NCI-H526 (cell line): ENCODE measurements at places on chromosomes 16 and 17.

- no peak for DNase-seq
Observed at GRCh38 chr17:57779706-57780105, 34.6 kb upstream of the CCDC182 start.

GRCh38 chr16:24972608-24973220, 42.5 kb downstream of the ARHGAP17 start:
- no peak for DNase-seq

GRCh38 chr17:61593426-61593825, 2.4 kb upstream of the NACA2 start:
- DNase-seq, result no peak

DNA sequence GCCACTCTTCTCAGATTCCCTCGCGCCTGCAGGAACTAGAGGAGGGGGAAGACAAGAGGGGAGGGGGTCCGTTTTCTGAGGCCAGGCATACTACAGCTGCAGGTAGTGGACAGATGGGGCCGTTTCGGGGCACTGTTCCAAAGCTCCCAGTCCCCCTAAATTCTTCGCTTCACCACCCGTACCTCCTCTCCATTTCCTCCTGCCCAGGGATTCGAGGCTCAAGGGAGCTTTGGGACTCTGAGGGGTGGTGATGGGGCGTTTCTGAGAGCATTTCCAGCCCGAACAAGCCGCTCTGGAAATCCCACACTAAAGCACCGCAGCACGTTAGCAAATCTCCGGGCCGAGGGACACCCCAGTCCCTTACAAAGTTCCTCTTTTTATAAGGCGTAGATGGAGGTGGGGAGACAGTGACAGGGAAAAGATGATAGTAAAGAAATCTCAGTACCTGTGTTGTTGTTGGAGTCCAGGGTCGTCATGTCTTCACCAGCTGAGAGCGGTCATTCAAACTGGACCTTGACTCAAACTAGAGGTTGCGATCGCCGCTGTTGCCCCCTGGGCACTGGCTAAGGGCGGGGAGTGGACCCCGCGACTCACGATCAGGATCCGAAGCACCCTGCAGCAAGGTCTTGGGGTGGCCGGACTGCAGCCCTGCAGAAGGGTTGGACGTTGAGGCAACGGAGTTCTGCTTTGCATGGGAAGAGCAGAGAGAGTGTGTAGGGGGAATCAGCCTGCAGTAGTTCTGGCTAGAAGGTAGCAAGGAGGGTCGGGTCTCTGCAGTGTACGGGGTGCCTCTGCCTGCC, 570 bp downstream of the NR1D1 start:
- DNase-seq, result peak; percentile 64

DNA sequence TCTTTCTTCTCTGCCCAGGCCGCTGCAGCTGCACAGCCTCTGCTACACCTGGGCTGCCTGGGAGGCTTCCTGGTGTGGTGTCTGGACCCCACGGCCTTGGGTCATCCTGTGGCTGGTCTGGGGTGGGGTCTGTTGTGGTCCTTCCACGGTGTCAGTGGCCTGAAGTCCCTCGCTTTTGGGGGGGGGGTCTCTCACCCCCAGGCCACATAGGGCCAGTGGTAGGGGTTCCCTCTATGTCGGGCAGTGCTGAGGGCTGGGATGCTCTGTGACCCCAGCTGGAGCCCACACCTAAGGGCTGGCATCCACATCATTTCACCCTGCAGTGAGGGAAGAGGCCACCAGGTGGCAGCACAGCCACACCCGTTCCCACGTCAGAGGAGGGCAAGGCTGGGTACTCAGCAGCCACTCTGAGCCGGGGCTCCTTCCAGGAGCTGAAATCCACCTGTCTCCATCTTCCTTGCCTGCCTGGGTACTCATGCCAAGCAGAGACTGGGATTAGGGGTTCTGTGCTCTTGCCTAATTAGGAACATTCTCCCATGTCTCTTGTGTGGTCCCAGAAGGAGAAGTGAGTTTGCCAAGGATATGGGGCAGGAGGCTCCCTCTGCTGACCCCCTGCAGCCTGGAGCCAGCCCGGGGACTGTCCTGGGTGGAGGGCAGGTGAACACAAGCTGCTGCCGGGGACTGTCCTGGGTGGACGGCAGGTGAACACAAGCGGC, 13.0 kb downstream of the ENGASE start:
- peak; percentile 24 for DNase-seq

GRCh38 chr16:70768203-70768580, 32.8 kb downstream of the VAC14 start:
- no peak for DNase-seq

- no peak for DNase-seq
Observed at GRCh38 chr17:46753776-46754175, 64.7 kb downstream of the WNT3 start.

- no peak for DNase-seq
Observed at GRCh38 chr17:41294016-41294415, 8.6 kb downstream of the KRTAP29-1 start.

- no peak for DNase-seq
Observed at GRCh38 chr17:57629470-57629869, 115.6 kb downstream of the CCDC182 start.

DNA sequence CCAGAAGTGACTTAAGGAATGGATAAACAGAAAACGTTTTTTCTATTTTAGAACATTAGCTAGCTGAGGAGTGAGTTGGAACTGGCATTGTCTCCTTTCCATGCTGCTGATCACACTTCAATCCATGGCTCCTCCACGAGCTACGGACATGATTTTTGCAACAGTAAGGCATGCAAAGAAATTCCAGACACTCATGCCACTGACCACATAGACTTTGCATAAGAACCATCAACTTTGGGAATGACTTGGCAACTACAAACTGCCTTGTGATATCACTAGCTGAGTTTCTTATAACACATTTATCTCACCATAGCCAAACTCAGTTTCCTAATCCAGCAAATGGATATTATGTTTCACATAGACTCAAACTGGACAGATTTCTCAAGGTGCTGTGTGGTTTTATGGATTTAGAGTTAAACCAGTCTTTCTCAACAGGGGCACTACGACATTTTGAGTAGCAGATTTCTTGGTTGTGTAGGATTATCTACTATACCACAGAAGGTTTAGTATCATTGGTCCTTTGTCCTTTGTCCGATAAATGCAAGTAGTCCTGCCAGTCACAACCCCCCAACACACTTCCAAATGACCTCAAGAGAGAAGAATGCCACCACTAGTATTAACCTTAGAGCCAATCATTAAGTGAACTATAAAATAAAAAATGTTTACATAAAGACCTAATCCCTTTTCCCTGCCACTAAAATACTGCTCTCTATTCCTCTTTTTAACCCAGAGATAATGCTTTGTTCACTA, 48.3 kb upstream of the C17orf78 start:
- no peak for DNase-seq

DNA sequence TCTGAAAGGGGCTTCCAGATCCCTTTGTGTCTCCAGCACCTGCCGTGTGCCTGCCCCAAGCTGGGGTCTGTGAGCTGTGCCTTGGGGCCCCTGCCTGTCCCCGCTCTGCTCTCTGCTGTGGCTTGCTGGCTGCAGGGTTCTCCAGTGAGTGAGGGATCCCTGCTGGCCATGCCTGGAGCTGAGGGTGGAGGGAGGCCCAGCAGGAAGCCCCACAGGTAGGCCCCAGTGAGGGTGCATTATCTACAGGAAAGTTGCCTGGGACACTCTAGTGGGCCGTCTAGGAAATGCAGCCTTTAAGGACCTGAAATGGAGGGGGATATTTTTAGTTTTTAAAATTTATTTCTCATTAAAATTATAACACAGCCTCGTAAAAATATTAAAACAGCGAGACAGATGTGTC, 50.9 kb downstream of the JPH3 start:
- peak; percentile 34 for DNase-seq

DNA sequence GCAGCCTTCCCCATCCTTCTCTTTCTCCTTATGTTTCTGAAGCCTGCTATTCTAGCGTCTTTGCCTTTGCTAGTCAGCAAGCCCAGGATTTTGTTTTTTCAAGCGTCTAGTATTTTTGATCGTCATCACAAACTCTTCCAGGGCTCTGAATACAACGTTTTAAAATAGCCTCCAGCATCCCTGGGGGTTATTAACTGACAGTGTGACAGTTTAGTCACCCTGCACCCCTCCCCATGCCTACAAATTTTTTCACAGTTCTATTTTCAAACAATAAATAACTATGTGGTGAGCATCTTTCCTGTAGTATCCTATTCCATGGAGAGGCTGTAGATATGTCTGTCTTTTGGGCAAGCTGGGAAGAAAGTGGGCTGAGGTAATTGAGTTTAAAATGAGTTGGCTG, 280.9 kb downstream of the MAP2K4 start:
- no peak for DNase-seq

DNA sequence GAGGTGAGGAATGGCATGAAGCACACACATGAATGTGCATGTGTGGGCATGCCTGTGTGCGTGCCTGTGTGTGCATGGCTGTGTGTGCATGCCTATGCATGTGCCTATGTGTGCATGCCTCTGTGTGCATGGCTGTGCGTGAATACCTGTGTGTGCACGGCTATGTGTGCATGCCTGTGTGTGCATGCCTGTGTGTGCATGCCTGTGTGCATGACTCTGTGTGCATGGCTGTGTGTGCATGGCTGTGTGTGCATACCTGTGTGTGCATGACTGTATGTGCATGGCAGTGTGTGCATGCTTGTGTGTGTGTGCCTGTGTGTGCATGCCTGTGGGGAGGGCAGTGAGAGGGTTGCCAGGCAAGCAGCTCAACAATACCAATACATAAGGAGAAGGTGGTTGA, 276.5 kb upstream of the ERCC4 start:
- no peak for DNase-seq

GRCh38 chr17:54196751-54197150, 374.0 kb downstream of the KIF2B start:
- DNase-seq, result no peak

DNA sequence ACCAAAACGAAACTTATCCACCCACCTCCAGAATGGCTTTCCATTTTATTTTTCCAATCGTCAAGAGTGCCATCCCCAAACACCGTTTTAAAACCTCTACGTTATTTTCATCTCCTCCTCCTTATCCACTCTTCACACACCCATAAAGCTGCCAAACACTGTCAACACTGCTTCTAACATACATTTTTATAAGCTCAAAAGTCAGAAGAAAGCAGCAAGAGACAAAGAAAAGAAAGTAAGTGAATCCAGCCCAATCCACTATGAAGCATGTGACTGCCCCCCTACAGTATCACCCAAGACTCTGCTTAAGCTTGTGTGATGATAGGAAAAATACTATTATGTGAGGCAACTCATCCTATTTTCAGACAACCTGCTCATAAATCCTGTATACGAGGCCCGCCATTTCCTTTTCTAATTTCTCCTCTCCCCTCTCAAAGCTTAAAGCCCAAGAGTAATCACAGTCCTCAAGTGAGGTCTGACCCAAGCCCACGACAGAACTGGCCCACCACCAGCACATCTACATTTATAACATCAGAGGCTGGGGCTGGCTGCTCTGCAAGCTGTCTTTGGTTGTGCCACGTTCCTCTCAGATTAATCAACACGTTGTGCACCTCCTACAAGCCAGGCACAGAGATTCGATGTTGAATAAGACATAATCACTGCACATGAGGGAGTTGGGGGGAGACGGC, 16.3 kb downstream of the USP31 start:
- no peak for DNase-seq

DNA sequence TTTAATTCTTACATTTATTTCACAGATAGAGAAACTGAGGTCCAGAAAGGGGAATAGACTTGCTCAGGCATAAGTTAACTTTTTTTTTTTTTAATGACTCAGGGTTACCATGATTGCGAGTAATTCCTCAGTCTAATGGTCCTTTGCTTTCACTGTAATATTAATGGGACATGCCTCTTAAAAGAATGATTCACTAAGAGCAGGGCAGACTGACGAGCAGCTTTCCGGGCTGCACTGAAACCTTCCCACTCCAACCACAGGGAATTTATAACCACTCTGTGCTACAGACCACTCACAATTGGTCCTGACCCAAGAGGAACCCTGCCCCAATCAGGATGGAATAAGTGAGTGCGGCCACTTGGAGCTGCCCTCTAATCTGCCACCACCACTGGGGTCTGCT, 5.7 kb downstream of the HOXB2 start:
- no peak for DNase-seq

GRCh38 chr16:79008036-79008868, 592.3 kb downstream of the MAF start:
- DNase-seq, result no peak

- DNase-seq, result peak; percentile 84
Observed at GRCh38 chr17:67528751-67529436, 151.8 kb downstream of the PITPNC1 start.

- no peak for DNase-seq
Observed at GRCh38 chr17:27834571-27834970, 34.2 kb upstream of the NOS2 start.

DNA sequence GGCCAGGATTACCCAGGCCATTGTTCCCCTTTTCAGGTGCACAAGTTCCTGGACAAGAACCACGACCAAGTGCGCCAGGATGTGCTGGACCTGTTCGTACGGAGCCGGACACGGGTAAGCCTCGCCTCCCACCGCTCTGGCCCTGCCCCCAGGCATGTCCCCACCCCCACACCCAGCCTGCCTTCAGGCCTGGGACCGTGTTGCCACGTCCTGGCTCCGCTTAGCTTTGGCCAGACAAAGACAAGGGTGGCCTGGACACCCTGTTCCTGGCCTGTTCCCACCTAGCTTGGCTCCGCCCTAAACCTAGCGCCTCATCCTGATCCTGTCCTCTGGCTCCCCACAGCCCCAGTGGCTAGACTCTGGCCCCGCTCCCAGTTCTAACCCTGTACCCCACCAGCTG, 30.9 kb downstream of the MYO15A start:
- no peak for DNase-seq

- DNase-seq, result no peak
Observed at GRCh38 chr17:55806745-55807495, 56.1 kb downstream of the PCTP start.

DNA sequence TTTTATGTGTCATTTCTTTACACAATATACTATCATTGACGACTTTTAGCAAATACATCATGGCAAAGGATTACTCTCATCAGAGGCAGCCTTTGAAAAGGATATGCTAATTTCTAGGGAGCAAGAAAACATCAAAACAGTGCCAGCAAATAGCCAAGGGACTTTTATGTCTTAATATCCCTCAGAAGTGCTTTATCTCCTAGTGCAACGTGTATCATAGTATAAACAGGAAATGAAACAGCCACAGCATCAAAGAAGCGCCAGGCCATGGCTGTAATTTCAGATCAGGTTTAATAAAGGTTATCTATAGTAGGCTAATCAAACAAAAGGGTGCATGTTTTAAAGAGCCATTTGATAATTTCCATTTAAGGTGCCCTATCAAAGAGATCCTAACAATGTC, 159.9 kb downstream of the AXIN2 start:
- no peak for DNase-seq

- no peak for DNase-seq
Observed at GRCh38 chr16:64077242-64077641, 1044.6 kb downstream of the CDH11 start.

DNA sequence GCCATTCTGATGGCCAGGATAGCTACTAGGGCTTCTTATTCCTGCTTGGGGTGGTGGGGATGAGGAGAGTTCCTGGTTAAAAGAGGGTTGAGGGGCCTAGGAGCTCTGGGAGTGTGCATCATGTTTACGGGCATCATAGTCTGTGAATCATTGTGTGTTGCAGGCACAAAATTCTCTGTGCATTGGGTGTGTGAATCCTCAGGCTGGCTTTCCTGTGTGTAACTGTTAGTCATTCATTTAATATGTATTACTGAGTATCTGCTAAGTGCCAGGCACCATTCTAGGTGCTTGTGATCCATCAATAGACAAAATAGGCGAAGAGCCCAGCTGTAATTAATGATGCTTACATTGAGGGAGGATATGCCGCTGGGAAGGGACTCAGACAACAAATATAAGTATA, 5.8 kb downstream of the PPY start:
- DNase-seq, result no peak

GRCh38 chr16:76276745-76277438, at the start of gene CNTNAP4:
Gene CNTNAP4 (plus strand): TSS chr16:76277401. CDS start chr16:76277663, 262 bp downstream.
- DNase-seq, result no peak
